ENCODE measurements at places on chromosomes 6 and 20.

DNA sequence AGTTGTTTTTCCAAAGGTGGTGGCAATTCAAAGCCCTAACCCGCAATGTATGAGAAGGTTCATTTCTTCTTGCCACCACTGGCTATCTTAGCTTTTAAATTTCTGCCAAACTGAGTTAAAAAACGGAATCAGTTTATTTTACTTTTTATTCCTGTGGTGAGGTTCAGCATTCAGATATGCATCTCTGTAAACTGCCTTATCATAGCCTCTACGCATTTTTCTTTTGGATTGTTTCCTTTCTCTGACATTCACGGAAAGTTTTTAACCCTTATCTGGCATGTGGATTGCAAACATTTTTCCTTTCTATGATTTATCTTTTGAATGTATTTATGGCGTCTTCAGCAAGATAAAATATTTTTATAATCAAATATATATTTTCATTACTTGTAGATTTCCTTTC is 37.7 kb downstream of the AK9 start:
- no peak for DNase-seq

DNA sequence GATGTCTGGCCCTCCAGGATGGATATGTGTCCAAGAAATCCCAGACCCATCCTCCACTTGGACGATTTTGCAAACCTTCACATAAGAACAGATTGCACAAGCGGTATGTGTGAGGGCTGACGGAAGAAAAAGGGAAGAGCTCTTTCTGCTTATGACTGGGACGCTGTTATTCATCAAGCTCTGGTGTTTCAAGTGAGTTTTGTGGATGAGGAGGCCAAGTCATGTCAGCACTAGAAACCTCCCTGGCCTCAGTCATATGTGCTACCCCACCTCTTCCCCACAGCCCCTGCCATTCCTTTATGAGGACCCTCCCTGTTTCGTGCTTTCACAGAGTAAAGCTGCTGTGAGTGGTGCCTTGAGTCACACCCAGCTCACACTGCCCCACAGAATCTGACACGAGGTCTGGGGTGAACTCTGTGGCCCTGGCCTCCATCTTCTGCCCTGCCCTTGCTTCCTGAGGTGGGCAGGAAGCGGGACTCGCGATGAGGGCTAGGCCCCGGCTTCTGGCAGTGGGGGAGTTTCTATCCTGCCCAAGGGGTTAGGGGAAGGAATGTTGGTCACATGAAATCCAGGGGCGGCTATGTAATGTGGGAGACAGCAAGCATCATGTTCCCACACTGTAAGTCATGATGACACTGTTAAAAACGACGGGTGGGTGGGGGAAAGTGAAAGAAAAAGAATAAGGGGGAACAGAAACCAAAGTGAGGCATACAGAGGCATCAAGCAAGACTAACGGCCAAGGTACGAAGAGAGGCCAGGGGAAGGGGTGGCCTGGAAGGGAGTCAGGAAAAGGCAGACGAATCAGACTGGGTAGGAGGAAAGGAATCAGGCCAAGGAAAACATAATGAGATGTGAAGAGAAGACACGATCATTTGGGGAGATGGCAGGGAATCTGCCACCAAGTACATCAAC is 78.1 kb downstream of the PRDM1 start:
- peak; percentile 37 for DNase-seq

- DNase-seq: no peak
Measured at GRCh38 chr6:20929283-20929682, 395.0 kb downstream of the CDKAL1 start.

GRCh38 chr6:88572449-88573139 is 390.8 kb downstream of the RNGTT start:
- no peak for DNase-seq
